ENCODE measurements at places on chromosomes 1 and 21.

GRCh38 chr1:39566441-39567137 is 10.0 kb downstream of the PABPC4 start:
- DNase-seq, result peak; percentile 72

GRCh38 chr21:17793246-17794123 is 25.7 kb downstream of the C21orf91 start:
- no peak for DNase-seq

DNA sequence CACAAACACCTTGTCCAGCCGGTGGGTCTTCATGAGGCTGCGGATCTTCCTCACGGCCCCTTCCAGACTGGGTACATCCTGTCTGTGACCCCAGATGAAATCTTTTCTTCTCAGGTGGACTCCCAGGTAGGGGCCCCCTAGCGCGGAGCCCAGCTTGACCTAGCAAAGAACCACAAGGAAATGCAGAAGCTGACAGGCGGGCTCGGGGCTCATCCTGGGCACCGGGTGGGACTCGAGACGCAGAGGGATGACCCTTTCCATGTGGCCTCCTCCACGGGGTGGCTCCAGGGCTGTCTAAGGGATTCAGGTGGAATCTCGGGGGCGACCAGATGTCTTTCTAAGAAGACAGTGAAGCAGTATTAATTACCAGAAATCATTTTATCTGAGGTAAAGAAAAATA is 17.8 kb downstream of the POFUT2 start:
- DNase-seq, result no peak

GRCh38 chr1:108559215-108560186 is at the start of gene EEIG2:
Gene EEIG2 (plus strand): TSS chr1:108560100. CDS start chr1:108560429, 329 bp downstream.
- DNase-seq, result peak; percentile 65

DNA sequence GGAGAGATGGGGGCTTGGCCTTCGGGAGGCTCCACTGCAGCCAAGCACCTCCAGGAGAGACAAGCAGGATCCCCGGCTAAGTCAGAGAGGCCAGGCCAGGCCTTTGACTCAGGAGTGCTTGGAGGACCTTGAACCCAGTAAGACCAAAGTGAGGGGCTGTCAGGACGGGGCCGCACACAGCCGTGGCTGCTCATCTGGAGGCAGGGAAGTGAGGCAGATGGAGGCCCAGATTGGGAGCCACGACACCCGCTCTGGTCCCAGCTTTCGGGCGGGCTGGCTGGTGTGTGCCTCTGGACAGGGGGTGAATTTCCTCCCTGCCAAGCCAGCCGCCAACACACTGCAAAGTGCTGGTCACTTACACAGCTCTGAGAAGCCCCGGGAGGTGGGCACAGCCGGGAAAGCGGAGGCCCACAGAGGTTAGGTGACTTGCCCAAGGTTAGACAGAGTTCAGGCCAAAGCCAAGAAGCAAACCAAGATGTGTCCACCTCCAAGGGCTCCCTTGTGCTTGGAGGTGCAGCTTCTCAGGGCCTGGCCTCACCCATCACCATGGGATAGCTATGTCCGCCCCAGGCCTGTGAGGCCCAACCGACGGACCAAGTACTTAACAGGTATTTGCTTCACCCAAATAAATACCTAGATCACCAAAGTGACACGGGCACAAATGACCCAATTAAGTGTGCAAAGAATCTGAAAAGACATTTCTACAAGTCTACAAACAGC is 58.3 kb downstream of the CHD5 start:
- DNase-seq, result no peak
